NCI-H2081 treated with DMSO at 0.1 percent for 48 hours (cell line): ENCODE measurements at places on chromosomes 6 and 20.

DNA sequence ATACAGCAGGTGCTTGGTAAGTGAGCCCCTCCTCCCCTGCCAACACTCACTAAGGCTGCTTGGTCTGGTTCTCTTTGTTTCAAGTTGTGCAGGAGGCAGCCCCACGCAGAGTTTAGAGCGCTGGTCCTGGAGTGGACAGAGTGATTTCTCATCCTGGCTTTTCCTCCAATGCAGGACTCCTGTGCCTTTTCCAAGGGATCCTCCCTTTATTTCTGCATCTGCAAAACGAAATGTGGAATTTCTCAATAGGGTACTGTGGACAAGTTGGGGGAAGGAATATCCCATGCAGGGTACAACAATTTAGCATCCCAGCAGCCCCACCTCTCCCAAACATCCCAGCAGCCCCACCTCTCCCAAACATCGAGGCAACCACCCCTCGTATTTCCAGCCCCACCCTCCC is 30.6 kb upstream of the CCDC167 start:
- no peak for DNase-seq

- no peak for DNase-seq
These were observed 54.2 kb downstream of the TBC1D7 start for GRCh38 chr6:13273931-13274706.

GRCh38 chr20:61253640-61254511 is 1.8 kb downstream of the CDH4 start:
- DNase-seq, result no peak

- DNase-seq, result no peak
These were observed 172.0 kb downstream of the MYLK4 start for GRCh38 chr6:2578767-2579166.

DNA sequence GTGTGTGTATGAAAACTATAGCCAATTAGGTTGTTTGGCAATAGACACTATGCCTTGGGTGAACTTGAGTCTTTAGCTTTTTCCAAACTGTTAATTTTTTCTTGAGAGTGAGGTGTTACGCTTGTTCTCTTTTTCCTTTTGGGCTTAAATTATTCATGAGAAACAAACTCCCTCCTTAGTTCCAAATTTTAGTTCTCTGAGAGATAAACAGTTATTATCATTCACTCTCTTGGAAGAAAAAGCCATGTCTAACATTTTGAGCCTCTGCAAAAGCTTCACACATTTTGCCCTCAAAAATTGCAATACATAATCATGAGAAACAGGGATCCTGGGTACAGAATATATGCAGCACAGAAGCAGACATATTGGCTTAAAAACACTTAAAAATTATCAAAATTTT is 1353.9 kb upstream of the MAP3K7 start:
- DNase-seq, result no peak

- peak; percentile 27 for DNase-seq
These were observed 8.9 kb upstream of the AHI1 start for GRCh38 chr6:135506270-135506997.

- peak; percentile 26 for DNase-seq
These were observed 35.3 kb downstream of the CD24 start for GRCh38 chr6:106939208-106939607.
